Spleen (tissue), 13 donors: ENCODE measurements at places on chromosomes 5 and 9. TPM values are rescaled to one million over a fixed set of nuclear protein-coding genes. Genes with fewer than 3 reads are reported as not detected.

YIPF5 gene
- 39.5 TPM for total RNA-seq

PLPPR1 gene
- total RNA-seq, result not detected

C9orf153 gene
- 0.30 TPM for total RNA-seq

OBP2B gene
- total RNA-seq, result not detected

RHOBTB3 gene
- total RNA-seq, result 49.7 TPM

IL5 gene
- not detected for total RNA-seq

CBY3 gene
- not detected for total RNA-seq

PCDHGC3 gene
- 22.5 TPM for total RNA-seq

SPINK4 gene
- total RNA-seq, result not detected

FOXD1 gene
- 0.26 TPM for total RNA-seq

DROSHA gene
- total RNA-seq, result 45.4 TPM

RELL2 gene
- 12.8 TPM for total RNA-seq

KLHL3 gene
- 17.9 TPM for total RNA-seq

FOXI1 gene
- total RNA-seq, result not detected

FBP1 gene
- total RNA-seq, result 15.4 TPM

NUDT12 gene
- total RNA-seq, result 13.1 TPM

NUTM2G gene
- total RNA-seq, result not detected

SPINK7 gene
- not detected for total RNA-seq

CFAP77 gene
- total RNA-seq, result not detected

ACTBL2 gene
- not detected for total RNA-seq

IRGM gene
- 1.6 TPM for total RNA-seq
